ENCODE measurements at places on chromosomes 2 and 18.
A peak's percentile ranks its signal among the peaks of the same experiment; 100 is the strongest.

DNA sequence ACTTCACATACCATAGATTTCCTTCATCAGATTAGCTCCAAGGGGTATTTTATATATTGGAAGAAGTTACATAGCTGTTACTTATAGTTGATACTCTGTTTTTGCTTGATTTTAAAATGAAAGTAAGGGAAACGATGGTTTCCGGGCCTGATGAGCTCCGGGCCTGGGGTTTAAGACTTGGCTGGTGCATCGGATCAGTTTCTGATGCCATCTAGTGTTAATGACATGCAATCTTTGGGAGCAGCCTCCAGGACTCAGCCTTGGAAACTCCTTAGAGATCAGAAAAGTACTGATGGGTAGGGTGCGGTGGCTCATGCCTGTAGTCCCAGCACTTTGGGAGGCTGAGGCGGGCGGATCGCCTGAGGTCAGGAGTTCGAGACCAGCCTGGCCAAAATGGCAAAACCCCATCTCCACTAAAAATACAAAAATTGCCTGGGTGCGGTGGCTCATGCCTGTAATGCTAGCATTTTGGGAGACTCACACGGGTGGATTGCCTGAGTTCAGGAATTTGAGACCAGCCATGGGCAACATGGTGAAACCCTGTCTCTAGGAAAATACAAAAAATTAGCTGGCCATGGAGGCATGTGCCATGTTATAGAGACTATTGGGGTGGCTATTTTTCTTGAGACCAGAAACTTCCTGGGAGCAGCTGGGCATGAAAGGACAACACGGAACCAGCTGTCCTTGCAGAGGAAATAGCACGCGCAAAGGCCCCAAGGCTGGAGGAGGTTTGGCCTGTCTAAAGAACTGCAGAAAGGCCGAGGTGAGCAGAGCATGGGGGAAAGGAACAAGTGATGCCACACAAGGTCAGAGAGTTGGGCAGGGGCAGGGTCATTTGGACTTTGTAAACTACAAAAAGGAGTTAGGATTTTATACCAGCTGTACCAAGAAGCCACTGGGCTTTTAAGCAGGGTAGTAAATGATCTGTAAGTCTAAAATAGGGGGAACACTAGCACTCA is 46.9 kb upstream of the CNOT11 start:
- DNase-seq = peak; percentile 65

GRCh38 chr2:157489983-157490382 is 46.1 kb upstream of the CYTIP start:
- no peak for DNase-seq

DNA sequence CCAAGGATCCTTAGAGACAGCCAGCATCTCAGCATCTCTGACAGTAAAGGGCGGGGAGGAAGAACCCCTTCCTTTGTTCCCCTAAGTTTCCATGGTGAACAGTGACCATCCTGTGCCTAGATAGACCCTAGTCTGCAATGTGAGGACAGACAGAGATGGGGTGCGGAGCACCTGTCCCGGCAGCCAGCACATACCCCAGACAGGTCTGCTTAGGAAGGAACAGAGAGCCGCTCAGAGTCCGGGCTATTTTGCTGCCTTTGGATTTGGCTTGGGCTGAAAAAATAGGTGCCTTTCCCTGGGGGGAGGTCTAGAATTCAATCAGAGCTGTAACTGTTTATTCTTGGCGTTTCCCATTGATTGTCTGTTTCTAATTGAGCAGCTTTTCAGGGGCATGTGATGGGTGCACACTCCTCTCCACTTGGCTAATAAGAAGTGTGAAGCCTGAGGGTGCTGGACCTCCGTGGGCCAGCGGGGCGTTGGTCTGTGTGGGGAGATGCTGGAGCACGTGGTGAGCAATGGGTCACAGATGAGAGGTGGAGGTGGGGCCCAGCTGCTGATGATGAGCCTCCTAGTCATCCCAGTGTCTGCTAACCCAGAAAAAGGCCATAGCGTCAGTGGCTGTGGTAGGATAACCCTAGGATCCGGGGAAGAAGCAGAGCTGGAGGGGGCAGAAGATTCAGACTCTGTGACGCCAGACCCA is 236.8 kb downstream of the SEPTIN10 start:
- no peak for DNase-seq

GRCh38 chr2:239858179-239858578 is 167.0 kb downstream of the NDUFA10 start:
- DNase-seq = no peak

DNA sequence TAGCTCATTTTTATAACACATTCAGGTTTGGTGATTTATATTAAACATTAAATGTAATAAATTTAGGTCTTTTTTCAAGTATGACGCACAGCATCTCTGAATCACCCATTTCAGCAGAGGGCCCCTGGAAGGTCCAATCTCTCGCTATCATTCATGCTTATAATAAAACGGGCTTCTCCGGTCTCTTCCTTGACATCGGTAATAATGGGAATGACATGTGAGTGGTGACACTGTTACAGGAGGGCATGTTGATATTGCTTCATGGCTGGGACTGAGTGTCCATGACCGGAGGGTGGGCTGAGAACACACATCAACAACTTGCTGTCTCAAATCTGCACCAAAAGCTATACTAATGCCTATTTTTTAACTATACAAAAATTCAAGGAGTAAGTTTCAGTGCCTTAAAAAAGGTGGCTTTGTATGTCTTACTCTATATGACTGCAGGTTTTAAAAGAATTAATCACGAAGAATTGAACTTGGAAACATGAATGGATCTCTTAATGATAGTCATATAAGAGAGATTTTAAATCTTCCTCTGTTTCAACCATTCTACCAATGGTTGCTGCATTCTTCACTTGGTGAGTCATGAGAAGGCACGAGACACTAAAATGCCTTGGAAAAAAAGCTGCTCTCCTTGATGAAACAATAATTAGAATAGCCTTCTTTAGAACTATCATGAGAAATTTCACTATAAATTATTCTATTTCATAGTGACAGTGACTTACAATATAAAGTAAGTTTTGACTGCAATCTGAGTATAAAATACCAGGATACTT is 101.9 kb upstream of the NRP2 start:
- peak; percentile 2 for DNase-seq

DNA sequence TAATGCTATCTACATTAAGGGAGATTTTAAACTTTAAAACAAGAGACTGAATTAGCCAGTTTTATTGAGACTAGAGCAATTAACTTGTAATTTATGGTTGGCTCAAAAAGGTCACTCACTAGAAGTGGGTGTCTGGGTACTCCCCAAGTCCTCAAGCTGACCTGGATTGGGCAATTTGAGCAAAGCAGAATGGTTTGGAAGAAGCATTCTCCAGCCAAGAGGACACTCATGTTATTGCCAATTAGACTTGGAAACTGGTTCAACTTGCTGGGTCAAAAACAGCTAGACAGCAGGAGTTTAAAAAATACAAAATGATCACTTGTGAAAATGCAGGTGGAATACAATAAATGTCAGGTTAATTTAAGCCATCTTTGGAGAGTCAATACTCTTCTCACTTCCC is 29.5 kb upstream of the MYO1B start:
- no peak for DNase-seq
